Muscle of leg (tissue), 16 donors: ENCODE measurements at places on chromosomes 1 and 21. TPM values are rescaled to one million over a fixed set of nuclear protein-coding genes. Genes with fewer than 3 reads are reported as not detected.

The HMCN1 gene
- polyA plus RNA-seq, result 11.2 TPM

DNA sequence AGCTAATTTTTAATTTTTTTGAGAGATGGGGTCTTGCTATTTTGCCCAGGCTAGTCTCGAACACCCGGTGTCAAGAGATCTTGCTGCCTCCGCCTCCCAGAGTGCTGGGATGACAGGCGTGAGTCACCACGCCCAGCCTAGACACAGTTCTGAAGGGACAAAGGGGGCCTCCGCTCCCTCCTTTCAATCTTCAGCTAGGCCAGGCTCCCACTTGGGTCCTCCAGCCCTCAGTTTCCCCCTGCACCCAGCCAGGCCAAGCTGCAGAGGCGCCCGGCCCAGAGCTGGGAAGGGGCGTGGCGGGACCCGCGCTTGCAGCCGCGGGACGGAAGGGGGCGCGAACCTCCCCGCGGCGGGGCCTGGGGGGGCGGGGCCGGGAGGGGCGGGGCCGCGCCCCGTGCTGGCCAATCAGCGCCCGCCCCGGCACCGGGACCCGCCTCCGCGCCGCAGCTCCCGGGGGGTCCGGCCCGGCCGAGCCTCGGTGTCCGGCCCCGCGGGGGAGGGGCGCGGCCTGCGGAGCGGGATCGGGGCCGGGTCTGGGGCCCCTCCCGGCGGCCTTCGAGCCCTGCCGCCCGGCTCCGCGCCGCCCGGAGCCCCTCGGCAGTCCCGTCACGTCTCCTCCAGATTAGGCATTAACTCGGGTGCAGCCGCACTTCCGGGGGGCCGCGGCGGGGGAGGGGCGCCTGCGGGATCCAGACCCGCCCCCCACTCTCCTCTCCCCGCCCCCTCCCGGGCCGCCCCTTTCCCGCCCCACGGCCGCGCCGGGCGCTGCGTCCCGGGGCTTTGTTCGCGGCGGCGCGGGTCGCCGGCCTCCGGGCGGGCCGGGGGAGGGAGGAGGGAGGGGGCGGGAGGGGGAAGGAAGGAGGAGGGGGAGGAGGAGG lies 559 bp upstream of the AGRN start:
- peak; percentile 93 for DNase-seq

GRCh38 chr1:13699510-13699909 lies 478 bp upstream of the PRDM2 start:
- DNase-seq, result no peak

GRCh38 chr1:28822799-28823198 lies 10.8 kb downstream of the OPRD1 start:
- no peak for DNase-seq

The KCTD3 gene
- polyA plus RNA-seq, result 38.0 TPM

GRCh38 chr1:245528258-245528635 lies 373.5 kb downstream of the KIF26B start:
- DNase-seq, result no peak

The EPHA2 gene
- 6.9 TPM for polyA plus RNA-seq

GRCh38 chr1:202197653-202198365 lies 4.2 kb downstream of the LGR6 start:
- DNase-seq, result no peak

- DNase-seq, result peak; percentile 67
Measured at GRCh38 chr1:109864930-109865612, 45.6 kb upstream of the CSF1 start.

DNA sequence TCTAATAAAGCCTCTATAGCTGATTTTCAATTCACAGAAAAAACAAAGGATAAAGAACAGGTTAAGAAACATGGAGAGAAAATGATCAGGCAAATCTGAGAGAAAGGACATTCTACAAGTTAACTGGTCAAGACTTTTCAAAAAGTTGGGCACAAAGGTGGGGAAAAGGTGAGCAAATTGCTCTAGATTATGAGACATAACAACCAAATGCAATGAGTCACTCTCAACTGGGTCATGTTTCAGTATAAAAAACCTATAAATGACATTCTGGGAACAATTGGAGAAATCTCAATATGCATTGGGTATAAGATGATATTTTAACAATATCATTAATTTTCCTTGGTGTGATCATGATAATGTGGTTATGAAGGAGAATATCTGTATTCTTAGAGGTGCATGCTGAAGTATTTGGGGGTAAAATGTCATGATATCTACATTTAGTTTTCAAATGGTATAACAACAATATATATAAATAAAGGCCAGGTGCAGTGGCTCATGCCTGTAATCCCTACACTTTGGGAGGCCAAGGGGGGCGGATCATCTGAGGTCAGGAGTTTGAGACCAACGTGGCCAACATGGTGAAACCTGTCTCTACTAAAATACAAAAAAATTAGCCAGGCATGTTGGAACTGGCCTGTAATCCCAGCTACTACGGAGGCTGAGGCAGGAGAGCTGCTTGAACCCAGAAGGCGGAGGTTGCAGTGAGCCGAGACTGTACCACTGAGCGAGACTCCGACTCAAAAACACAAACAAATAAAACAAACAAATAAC lies 27.0 kb downstream of the ANKRD13C start:
- no peak for DNase-seq

The ITLN2 gene
- not detected for polyA plus RNA-seq

DNA sequence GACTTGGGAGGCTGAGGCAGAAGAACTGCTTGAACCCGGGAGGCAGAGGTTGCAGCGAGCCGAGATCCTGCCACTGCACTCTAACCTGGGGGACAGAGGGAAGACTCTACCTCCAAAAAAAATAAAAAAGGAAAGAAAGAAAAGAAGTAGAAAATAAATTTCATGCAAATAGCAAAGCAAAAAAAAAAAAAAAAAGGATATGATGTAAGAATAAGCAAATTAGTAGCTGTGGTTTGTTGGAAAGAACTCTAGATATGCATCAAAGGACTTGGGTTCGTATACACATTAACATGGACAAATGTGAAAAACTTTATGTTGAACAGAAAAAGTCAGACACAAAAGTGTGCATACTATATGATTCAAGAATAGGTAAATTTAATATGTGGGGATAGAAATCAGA lies 11.9 kb downstream of the WASF2 start:
- no peak for DNase-seq

The ADAM15 gene
- polyA plus RNA-seq, result 77.8 TPM

The SYT11 gene
- polyA plus RNA-seq, result 12.1 TPM

GRCh38 chr1:115458426-115459114 lies 120.5 kb upstream of the NGF start:
- DNase-seq, result no peak

DNA sequence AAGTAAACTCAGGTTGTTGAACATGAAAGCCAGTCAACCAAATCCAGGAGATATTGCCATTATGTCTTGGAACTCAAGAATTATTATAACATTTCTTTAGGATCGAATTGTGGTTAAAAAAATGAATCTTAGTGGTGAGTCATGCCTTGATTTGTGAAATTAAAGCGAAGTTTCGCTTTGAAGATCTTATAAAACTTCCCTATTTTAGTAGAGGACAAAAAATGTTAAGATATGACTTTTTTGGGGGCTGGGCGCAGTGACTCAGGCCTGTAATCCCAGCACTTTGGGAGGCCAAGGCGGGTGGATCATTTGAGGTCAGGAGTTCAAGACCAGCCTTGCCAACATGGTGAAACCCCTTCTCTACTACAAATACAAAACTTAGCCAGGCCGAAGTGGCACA lies 39.5 kb upstream of the PTBP2 start:
- no peak for DNase-seq

- peak; percentile 46 for DNase-seq
Measured at GRCh38 chr1:41776891-41777441, 141.8 kb downstream of the HIVEP3 start.

DNA sequence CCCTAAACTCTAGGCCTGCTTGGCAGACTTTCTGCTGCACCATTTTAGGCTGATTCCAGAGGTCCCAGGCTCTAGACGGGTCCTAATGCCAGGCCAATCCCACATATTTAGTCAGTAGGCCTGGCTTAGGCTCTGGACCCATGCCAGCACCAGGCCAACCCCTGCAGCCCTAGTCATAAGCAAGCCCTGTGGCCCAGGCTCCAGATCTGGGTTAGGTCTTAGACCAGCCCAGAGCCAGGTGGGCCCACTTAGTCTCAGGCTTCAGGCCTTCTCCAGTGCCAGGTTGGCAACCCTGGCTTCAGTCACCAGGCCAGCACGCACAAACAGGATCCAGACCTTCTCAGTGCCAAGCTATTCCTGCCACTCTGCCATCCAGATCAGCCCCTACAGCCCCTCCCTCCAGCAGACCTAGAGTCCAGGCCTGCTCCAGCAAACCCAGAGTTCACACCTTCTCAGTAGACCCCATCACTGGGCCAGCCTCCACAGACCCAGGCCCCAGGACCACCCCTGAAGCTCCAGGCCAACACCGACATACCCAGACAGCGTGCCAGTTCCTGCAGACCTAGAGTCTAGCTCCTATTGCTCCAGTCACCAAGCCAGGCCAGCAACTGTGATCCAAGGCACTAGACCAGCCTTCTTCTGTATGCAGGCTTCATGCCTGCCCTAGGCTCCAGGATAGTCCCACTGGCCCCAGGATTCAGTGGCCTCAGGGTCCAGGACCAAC lies 467.6 kb downstream of the RWDD3 start:
- DNase-seq, result no peak

- peak; percentile 42 for DNase-seq
Measured at GRCh38 chr21:45082736-45083135, 8.4 kb downstream of the ADARB1 start.

GRCh38 chr1:14539953-14540563 lies 58.4 kb upstream of the KAZN start:
- DNase-seq, result no peak

- peak; percentile 79 for DNase-seq
Measured at GRCh38 chr1:14602136-14602535, 3.7 kb downstream of the KAZN start.

- no peak for DNase-seq
Measured at GRCh38 chr1:111208921-111209320, 8.5 kb upstream of the DENND2D start.

DNA sequence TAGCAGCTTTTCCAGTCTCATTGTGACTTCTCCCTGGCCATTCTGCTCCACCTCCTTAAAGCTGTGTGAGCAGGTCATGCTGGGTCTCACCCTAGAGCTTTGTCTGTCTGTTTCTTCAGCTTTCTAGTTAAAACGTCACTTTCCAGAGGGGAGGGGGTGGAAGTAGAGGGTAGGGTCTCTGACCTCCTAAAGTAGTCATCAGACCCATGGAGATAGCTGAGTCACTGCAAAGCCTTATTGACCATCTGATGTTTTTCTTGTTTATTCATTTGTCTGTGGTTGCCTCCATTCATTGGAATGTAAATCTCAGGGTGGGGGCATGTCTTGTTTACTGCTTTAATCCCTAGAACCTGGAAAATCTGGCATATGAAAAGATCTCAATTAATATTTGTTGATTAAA lies 52.7 kb downstream of the ELF3 start:
- no peak for DNase-seq

DNA sequence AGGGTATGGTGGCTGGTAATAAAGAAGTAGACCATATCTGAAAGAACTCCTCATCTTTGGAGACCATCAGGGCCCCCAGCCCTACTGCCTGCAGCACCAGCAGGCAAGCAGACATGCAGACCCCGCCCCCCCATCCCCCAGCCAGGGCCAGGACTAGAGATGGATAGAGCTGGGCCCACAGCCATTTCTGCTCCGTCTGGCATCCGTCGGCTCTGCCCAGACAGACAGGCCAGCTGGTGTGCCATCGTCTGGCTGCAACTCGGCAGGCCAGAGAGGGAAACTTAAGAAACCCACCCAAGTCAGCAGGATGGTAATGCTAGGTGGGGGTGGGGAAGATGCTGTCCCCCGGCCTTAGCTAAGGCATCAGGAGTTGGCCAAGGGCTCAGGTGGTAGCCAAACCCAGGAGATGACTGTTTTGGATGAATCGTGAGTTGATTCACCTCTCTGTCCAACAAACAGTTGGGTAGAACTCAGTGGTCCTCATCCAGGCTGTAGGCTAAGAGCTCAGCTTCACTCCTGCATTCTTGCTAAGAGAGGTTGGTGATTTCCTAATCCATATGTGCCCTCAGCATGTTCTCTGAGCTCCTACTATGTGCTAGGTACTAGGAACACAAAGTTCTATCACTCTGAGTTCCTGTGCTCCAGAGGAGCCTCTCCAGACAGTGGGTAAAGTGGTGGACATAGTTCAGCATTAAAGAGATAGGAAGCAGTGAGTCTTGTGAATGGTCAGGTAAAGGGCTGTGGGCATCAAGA lies 23.2 kb upstream of the TMEM222 start:
- DNase-seq, result peak; percentile 61

DNA sequence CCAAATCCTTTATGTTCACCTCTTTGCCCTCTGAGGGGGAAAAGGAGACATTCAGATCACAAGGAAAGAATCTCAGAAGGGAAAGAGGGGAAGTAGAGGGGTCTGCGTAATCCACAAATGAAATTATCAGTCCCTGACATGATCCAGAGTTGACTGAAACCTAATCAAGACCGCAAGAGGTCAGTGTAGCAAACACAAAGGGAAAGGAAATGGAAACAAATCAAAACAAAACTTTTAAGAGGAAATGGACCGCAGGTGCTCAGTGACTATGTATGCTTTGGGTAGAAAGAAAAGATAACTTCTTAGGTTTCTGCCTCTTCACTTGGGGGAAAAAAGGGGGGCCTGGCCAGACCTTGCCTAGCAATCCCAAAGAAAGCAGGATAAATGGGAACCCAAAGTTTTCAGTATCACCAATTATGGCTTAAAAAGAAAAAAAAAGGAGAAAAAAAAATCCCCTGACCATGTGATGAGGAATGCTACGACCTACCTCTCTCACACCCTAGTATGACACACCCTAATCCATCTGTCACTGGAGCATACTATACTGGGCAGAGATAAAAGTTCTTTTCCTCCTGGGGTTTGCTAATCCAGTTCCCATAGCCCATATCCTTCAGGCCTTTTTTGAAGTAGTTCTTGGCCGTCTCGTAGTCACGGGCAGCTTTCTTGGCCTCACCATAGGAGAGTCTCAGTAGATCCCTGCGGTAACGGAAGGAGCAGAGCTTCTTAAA lies 16.9 kb downstream of the CHRNB2 start:
- no peak for DNase-seq

The KCNA3 gene
- 0.07 TPM for polyA plus RNA-seq

DNA sequence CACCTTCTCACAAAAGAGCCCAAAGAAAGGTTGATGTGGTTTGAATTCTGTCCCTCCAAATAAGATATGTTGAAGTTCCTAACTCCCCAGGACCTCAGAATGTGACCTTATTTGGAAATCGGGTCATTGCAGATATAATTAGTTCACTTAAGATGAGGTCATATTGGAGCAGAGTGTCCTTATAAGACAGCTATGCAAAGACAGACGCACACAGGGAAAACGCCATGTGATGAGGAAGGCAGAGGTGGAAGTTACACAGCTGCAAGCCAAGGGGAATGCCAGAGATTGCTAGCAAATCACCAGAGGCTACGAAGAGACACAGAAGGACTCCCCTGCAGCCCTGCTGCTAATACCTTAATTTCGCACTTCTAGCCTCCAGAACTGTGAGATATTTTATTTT lies 5.2 kb upstream of the ABCB10 start:
- peak; percentile 62 for DNase-seq

DNA sequence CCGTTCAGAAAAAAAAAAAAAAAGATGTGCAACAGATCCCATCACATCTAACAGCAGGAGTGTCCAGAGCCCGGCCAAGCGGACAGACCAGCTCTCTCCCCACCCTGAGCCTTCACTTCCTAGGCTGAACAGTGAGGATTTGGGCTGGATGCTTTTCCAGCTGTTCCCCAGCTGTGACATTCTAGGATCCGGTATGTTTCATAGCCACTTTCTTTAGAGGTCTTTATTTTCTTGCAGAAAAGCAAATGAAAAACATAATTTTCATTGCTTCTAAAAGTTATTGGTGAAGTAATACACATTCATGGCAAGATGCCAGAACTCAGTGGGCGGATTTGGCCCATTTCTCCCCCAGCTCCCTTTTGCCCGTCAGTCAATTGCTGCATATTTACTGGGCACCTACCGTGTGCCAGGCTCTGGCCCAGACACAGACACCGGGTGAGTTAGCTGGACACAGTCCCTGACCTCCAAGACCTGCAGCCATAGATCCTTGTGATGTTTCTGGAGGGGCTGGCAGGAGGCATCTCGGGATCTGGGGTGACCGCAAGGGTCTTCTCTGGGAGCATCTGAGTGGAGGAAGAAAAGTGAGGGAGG lies 213.7 kb upstream of the VAMP3 start:
- peak; percentile 85 for DNase-seq
